ENCODE measurements at places on chromosomes 3 and 15.
A peak's percentile ranks its signal among the peaks of the same experiment; 100 is the strongest.

- DNase-seq, result no peak
These were observed 510.8 kb upstream of the MCTP2 start for GRCh38 chr15:93720607-93721006.

DNA sequence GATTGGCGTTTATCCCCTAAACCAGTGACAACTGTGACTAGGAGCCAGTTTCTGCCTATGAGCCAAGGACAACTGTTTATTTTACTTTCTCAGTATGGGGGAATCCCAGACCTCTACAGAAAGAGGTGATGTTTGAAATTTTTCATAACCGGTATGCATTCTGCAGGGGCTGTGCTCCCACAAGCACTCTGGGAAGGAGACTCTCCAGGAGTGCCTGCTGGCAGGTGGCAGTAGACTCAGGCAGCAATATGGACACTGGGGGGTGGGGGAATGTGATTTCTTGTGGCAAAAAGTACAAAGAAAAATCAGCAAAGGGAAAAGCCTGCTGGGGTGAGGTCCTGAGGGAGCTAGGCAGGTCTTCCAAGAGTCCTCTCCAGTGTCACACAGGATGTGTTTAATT is 5.9 kb downstream of the TGM4 start:
- DNase-seq, result no peak

DNA sequence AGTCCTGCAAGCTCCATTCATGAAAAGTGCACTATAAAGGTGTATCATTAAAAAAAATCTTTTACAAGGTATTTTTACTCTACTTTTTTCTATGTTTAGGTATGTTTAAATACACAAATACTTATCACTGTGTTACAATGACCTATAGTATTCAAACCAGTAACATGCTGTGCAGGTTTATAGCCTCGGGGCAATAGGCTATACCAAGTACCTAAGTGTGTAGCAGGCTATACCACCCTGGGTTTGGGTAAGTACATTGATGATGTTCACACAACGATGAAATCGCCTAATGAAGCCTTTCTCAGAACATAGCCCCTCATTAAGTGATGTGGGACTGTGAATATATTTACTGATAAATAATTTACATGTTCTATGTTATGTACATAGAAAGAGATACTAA is 104.6 kb downstream of the ATP1B3 start:
- DNase-seq, result no peak

DNA sequence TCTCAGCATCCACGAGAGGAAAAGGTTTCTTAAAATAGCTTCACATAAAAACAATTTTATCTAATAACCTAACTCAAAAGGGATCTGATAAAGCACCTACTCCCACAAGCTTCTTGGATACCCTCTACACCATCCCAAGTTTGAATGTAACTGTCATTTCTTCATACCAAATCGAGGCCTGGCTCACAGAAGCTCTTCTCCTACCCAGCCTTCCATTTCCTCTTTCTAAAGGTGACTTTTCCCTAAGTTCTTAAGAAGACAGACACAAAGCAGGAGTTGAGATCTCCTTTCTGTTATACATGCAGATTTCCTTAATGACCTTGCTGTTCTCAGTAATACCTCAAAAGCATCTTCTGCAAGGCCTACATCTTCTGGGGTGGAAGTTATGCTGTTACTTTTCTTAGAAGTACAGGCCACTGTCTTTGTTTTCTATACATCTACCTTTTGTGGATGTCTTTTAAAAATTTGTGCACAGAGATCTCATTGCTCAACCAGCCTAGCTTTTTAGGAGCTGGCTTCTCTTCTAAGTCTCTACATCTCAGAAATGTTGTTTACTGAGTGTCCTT is 3.4 kb upstream of the LRRIQ4 start:
- DNase-seq, result peak; percentile 31

- no peak for DNase-seq
These were observed 118.4 kb upstream of the TP63 start for GRCh38 chr3:189512821-189513220.

GRCh38 chr15:66076591-66077319 is 176.8 kb downstream of the MEGF11 start:
- no peak for DNase-seq

DNA sequence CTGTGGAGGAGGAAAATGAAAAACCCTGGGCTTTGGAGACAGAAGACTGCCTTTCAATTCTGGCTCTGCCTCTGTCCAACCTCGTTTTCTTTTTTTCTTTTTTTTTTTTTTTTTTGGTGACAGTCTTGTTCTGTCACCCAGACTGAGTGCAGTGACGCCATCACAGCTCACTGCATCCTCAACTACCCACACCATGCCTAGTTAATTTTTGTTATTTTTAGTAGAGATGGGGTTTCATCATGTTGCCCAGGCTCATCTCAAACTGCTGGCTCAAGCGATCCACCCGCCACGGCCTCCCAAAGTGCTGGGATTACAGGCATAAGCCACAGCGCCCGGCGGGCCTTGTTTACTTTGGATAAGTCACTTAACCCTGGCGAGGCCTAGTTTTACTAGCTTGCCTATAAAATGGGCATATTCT is 66.3 kb upstream of the SLC25A26 start:
- no peak for DNase-seq

- DNase-seq, result peak; percentile 32
These were observed 163.9 kb downstream of the THSD4 start for GRCh38 chr15:71278989-71279756.
